ENCODE measurements at places on chromosomes 1 and 21.

DNA sequence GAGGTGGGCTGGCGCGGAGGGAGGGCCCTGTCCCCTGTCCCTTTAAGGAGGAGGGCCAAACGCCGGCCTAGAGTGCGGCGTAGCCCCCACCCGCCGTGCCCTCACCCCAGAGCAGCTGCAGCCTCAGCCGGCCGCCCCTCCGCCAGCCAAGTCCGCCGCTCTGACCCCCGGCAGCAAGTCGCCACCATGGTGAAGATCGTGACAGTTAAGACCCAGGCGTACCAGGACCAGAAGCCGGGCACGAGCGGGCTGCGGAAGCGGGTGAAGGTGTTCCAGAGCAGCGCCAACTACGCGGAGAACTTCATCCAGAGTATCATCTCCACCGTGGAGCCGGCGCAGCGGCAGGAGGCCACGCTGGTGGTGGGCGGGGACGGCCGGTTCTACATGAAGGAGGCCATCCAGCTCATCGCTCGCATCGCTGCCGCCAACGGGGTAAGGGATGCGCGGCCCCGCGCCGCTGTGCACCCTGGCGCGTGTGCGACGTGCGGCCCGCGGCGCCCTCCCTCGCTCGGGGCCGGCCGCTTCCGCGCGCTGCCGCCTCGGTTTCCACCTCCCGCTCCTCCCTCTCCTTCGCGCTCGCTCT is at the start of gene PGM1:
PGM1 (plus strand) TSS at position 109 of the 583 bp plus-strand sequence; CDS start at position 187, 78 bp downstream.
- peak; percentile 84 for DNase-seq

DNA sequence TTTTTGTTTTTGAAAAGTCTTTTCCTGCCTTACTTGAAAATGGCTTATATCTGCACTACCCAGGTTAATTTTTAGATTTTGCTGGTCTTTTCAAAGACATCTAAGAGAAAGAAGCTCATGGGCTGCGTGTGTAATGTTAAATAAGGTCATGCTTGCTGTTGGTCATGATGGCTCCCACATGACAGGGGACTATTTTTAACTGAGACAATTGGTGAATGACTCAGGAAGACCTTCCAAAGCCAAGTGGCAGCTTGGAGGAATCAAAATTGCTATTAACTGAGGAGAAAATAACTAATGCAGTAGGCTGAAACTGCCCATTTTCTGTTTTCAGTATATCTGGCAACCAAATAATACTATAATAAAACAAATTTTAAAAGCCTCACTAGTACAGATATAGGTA is 117.1 kb upstream of the SPAG17 start:
- DNase-seq: no peak

DNA sequence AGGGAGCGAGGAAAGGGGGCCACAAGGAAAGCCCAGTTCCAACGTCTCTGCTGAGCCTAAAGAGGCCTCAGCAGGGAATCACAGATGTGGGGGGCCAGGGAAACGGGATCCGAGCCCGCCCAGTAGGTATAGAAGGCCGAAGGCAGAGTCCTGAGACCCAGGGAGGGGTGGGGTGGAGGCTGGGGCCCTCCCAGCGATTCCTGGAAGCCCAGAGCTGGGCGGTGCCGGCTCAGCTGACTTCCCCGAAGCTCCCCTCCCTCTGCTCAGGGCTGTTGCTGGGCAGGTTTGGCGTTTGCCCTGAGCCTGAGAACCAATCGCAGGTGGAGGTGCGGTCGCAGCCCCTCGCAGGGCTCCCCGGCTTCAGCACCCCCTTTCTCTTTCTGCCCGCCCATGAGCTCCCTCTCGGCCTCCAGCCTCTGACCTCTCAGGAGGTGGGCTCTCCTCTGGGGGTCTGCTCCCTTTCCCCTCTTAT is 12.8 kb downstream of the ADAMTSL4 start:
- DNase-seq: peak; percentile 68

GRCh38 chr1:155226910-155227260 is 18.4 kb downstream of the MTX1 start:
- peak; percentile 86 for DNase-seq

DNA sequence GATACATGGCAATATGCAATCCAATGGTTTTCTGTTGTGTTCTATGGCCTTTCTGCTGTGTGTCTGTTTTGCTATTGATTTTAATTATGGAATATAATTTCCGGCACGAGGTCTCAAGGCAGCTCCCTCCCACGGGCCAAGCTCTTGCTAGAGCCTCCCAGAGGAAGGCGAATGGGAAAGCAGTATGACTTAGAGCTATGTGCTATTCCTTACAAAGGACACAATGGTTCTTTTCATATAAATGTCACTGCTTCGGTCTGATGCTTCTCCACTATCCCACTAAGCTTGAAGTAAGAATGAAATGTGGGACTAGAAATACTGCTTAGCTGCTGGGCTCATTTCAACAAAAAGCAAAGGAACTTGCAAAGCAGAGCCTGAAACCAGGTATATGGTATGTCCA is 322.2 kb upstream of the BEND5 start:
- no peak for DNase-seq

- DNase-seq: no peak
Measured at GRCh38 chr1:18041102-18041501, 66.5 kb upstream of the IGSF21 start.

DNA sequence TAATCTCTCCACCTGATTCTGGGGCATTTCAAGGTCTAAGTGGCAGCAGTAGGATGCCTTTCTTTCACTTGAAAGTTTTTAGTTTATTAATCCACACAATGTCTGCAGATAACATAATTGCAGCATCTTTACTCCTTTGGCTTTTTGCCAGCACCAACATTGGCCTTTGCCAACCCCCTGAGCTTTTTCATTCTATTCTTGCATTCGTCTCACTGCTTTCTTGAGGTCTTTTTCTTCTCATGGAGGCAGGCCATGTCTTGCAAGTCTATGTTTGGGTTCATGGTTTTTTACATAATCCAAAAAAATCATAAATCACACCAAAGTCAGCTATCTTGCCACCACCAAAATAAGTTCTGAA is 30.4 kb upstream of the COG2 start:
- no peak for DNase-seq

GRCh38 chr1:28126783-28127490 is 38.5 kb upstream of the EYA3 start:
- no peak for DNase-seq

GRCh38 chr1:203467550-203467921 is 8.1 kb upstream of the PRELP start:
- DNase-seq: no peak

DNA sequence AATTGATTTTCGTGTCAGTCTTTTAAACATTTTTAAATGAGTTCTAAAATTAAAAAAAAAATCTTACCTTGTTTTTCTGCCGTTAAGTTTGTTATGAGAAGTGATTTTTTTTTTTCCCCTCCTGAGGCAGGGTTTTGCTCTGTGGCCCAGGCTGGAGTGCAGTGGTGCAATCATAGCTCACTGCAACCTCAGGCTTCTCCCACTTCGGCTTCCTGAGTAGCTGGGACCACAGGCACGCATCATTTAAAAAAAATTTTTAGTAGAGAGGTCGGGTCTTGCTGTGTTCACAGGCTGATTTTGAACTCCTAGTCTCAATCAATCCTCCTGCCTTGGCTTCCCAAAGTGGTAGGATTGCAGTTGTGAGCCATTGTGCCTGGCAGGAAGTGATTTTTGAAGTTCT is 41.1 kb downstream of the MTR start:
- no peak for DNase-seq

DNA sequence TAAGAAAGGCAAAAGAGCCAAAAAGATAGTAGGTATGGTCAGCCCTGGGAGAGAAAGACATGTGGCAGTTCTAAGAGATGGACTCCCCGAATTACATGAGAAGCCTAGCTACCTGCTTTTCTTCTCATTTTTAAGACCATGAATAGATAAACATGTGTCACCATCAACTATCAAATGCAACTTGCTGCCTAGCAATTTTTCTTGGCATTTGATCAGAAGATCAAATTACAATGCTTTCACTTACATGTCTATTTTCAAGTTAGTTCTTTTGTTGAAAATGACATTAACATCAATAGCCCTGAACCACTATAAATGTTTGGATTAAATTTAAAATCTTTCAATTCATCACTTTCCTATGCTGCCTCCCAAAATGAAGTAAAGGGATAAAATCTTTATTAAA is 212.3 kb downstream of the HHIPL2 start:
- no peak for DNase-seq

Measured in NCI-H1105 treated with DMSO at 0.1 percent for 48 hours (cell line).